ENCODE measurements at places on chromosomes 3 and 15.

DNA sequence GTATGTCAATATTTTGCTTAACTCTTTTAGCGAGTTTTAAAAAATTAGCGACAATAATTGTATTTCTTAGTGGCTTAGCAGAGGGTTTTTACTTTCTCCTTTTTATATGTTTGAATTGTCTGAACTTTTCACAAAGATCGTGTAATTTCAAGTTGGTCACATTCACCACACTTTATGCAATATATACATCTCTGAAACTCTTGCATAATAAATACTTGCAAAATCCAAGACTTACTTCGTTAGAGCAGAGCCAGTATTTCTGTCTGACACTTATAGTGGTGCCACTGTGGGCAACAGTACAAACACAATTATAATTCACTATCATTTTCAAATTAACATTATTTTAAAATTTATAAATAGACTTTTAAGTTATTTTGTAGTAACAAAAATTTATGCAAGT, 62.0 kb downstream of the SUCNR1 start:
- no peak for DNase-seq

DNA sequence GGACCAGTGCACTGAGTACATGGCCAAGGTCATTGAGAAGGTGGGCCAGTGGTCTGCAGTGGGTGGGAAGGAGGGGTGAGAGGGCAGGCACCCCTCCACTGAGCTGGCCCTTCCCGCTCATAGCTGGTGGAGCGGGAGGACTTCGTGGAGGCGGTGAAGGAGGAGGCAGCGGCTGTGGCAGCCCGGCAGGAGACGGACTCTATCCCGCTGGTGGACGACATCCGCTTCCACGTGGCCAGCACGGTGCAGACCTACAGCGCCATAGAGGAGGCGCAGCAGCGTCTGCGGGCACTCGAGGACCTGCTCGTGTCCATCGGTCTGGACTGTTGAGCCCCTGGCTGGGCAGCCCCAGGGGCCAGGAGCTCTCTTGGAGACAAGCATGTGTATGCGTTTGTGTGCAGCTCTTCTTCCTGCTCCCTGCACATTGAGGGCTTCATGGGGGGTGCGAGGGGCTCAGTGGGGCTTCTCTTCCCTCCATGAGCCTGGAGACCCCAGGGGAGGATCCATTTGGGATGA, 7.5 kb downstream of the ABTB1 start:
- no peak for DNase-seq

DNA sequence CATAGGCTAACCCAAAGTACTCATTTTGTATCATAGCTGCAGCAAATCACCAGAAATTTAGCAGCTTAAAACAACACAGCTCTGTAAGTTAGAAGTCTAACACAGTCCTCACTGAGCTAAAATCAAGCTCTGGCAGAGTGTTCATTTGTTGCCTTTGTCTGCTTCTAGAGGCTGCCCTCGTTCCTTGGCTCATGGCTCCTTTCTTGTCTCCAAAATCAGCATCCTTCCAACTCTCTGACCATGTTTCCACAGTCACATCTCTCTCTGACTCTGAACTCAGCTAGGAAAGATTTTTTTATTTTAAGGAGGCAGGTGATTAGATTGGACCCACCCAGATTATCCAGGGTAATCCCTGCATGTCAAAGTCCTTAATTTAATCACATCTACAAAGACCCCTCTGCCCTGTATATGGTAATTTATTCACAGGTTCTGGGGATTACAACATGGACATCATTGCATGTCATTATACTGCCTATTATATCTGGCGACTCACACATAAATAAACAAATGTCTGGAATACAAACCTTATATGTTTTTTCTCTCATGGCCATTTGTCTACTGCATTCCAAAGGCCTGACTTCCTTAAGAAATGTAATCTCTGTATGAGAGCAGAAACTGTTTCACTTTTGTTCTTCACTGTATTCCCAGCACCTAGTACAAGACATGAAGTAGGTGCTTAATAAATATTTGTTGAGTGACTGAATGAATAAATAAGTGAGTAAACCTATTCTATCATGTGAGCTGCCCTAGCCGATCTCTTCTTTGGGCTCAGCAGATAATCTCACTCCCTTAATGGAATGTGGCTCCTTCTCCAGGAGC, 15.1 kb upstream of the UACA start:
- DNase-seq = no peak

- peak; percentile 94 for DNase-seq
Observed at GRCh38 chr15:58957101-58957973, 23.9 kb upstream of the SLTM start.

DNA sequence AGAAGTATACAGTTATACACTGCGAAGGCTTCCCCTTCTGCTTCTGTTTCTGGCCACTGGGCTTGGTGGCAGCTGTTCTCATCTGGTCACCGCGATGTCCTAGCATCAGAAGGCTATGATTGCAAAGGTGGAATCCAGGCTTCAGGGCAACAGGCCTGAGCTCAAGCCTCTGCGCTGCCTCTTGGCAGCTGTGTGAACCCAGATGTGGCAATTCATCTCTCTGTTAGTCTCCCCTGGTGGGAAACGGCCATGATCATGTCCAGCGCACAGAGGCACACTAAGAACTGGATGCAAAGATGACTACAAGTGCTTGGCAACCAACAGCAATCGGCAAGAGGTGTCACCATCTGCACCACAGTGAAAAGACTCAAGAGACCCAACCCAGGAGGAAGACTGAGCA, 78.9 kb downstream of the PCSK6 start:
- DNase-seq = no peak

- no peak for DNase-seq
Observed at GRCh38 chr3:196440041-196440537, 7.9 kb upstream of the UBXN7 start.

DNA sequence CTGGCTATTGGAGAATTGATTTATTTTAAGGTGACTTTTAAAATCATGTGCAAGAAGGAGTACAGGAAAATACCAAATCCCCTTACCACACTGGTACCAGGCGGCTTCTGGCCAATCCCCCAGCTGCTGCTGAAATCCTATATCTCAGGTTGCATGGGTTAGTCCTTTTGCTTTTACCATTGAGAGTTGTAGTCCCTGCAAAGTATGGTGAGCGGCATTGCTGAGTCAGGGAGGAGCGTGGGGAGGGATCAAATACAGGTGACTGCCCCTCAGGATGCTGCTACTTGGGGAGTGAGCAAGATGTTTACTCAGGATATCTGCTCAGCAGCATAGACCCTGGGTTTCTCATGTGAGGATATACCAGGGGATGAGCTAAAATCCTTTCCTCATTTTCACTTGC, 131.9 kb upstream of the STAC start:
- no peak for DNase-seq

DNA sequence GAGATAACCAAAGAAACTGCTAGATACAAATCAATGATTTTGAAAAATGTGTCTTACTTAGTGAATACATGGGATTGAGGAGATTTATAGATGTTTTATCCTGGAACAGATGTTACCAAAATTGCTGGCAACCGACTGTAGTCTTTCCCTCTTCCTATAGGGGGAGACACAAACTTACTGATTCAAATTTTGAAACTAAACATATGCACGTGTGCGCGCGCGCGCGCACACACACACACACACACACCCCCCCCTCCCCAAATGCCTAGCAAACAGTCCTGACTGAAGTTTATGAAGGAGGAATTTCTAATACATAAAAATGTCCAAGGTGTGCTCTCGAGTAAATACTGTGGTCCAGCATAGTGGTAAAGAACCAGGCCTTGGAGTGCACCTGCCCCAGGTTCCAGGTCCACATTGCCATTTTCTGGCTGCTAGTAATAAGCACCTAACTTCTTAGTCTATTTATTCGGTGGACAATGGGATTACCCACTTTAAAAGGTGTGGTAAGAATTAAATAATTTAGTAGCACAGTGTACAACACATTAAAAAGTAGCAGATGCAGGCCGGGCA, 18.5 kb upstream of the C3orf62 start:
- peak; percentile 18 for DNase-seq

GRCh38 chr15:71505962-71506361, 304.4 kb upstream of the NR2E3 start:
- no peak for DNase-seq

DNA sequence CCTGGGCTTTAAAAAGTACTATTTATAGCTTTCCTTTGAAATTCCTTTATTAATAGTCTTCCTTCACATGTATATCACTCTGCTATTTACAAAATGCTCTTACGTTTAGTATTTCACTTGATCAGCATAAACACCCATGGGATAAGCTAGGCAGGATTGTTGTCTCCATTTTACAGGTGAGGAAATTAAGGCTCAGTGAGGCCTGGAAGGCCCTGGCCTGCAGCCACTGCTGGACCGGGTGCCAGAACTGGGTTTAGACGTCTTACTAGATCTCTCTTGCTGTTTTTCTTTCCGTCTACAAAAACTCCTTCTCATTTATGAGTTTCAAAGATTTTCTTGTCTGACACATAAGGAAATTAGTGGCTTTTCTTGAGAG, 236.4 kb downstream of the LPP start:
- no peak for DNase-seq

- no peak for DNase-seq
Observed at GRCh38 chr3:173703771-173704170, 306.2 kb downstream of the NLGN1 start.

- DNase-seq = no peak
Observed at GRCh38 chr15:88512078-88512477, 34.4 kb downstream of the DET1 start.

GRCh38 chr15:28955993-28956421, 70.2 kb downstream of the APBA2 start:
- no peak for DNase-seq

DNA sequence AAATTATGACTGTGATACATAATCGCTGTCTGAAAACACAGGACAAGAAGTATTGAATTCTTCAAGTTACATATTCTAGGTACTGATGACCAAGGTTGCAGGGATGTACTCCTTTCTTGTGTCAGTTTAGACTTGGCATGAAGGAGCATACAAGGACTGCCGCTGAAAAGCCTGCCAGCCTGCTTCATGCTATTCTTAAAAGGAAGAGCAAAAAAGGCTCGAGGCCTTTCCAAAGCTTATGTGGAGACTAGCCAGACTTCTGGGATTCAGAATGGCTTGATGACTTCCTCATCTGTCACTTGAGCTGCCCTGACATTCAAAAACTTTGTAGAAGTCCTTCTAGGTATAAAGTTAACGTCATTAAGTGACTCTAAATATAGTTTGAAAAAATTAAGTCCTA, 92.0 kb downstream of the CADM2 start:
- DNase-seq = no peak

GRCh38 chr3:183591881-183592521, 36.5 kb upstream of the KLHL6 start:
- DNase-seq = peak; percentile 59

GRCh38 chr3:58371754-58372153, 39.1 kb downstream of the PXK start:
- DNase-seq = no peak

DNA sequence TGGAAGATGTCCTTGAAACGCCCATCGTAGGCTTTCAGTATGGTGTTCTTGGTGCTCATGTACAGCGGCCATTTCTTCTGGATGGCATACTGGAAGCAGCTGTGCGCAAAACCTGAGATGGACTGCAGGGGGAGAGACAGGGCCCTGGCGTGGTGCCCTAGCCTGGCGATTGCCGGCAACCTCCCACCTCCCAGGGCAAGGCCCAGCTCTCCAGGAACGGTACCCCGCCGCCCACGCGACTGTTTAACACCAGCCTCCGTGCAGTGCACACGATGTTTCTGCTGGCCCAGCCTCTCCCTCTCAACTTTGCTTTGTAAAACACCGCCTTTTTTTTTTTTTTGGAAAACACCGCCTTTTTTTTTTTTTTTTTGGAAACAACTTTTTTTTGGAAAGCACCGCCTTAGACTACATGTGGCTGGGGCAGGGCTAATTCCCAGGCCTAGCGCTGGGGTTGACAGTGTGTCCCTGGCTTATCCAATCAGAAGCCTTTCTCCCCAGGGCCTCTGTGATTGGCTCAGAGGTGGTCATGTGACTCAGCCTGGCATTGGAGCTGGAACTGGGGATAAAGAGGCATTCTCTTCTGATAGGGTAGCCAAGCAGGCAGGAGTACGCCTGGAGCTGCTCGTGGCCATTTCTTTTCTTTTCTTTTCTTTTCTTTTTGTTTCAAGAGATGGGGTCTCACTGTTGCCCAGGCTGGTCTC, 14.7 kb downstream of the IDH2 start:
- DNase-seq = peak; percentile 50

GRCh38 chr3:122774564-122774963, 19.1 kb downstream of the HSPBAP1 start:
- no peak for DNase-seq

GRCh38 chr15:88467935-88468528, 524 bp downstream of the MRPS11 start:
- DNase-seq = peak; percentile 13

DNA sequence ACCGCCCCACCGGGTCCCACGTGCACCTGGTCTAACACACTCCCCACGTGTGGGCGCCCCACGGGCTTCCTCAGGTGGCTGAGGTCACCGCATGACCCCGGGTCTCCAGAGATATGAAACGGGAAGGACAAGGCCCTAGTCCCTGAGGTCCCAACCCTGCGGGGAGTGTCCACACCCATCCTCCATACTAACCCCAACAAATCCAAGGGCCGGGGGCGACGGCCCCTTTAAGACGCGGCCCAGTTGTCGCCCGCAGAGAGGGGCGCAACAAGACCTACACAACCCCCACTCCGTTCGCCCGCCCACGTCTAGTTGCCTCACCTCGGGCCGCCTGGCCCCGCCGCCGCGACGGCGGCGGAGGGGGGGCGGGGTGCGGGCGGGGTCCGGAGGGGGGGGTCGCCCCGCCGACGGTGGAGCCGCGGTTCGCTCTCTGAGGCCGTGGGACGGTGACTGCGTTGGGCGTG, 396 bp downstream of the INO80 start:
- peak; percentile 77 for DNase-seq

- DNase-seq = no peak
Observed at GRCh38 chr3:50575372-50575771, 6.0 kb downstream of the HEMK1 start.

GRCh38 chr15:52028431-52029093, 9.5 kb downstream of the MAPK6 start:
- no peak for DNase-seq

DNA sequence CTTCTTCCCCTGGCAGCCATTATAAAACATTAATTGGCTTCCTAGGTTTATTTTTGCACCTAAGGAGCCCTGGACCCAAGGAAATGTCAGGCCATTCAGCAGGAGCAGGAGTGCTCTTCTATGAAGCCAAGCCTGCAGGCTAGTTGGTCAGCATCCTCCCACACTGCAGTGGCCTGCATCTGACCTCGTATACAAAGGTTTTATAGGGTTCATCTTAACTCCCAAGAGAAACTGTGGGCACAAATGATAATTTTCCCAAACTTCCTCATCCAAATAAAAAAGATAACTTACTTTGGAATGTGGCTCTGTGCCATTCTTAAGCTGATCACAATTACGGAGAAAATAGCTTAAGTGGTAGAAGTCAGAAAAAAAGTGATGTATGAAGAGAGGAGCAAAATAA, 19.4 kb downstream of the PLSCR1 start:
- no peak for DNase-seq

GRCh38 chr3:146138902-146139301, 22.1 kb downstream of the PLOD2 start:
- no peak for DNase-seq

DNA sequence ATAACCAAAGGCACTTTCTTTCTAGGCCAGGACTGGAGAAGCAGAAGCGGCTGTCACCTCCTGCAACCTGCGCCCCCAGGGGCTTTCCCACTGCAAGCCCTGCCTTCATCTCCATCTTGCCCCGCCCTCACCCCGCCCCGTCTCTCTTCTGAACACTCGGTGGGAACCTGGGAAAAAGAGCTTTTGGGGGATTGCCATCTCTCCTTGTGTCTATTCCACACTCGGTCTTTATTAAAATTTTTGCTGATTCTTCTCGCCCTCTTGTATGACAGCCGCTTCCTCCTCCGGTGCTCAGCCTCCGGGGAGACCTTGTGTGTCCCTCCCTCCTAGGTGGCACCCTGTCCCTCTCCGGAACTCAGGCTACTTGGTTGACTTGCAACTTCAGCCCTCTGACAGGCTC, 41.9 kb upstream of the SPESP1 start:
- no peak for DNase-seq

- no peak for DNase-seq
Observed at GRCh38 chr3:123053107-123053506, 13.7 kb upstream of the PDIA5 start.
